Activated CD8-positive, alpha-beta memory T cell treated with anti-CD3 and anti-CD28 coated beads, Interleukin-2, amount 50 U/mL, for 4 hours (primary cell): ENCODE measurements at places on chromosomes 7 and 10.

- DNase-seq, result no peak
Measured at GRCh38 chr10:103225939-103226338, 19.7 kb upstream of the RPEL1 start.

DNA sequence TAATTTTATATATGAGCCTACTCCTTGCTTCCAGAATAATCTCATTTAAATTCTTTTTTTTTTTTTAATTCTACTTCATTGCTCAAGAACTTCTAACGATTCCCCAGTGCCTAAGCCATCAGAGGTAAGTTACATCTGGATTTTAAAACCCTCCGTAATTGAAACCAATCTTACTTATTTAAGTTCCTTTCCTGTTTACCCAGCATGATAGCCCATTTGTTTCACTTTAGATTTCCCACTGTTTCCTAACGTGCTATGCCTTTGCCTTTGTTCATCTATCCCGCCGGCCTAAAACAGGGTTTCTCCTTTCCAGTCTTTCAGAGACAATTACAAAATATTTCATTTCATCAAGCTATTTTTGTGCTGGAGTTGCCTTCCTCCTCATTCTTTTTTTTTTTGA is 75.8 kb upstream of the ETV1 start:
- no peak for DNase-seq

- DNase-seq, result no peak
Measured at GRCh38 chr10:83760142-83760541, 379.2 kb upstream of the GHITM start.

DNA sequence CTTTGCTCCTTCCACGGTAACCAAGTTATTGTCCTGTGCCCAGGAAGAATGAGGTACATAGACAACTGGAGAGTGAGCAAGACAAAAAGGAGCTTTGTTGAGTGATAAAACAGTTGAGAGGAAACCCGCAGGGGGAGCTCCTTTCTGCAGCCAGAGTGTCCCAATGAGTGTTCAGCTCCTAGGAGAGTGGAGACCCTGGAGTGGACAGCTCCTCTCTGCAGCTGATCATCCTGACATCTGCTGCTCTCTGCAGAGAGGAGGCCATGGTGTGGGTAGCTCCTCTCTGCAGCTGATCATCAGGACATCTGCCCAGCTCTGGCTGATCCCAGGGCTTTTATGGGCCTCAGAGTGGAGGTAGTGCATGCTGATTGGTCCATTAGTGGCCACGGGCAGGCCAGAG is 53.4 kb upstream of the PCDH15 start:
- DNase-seq, result no peak

DNA sequence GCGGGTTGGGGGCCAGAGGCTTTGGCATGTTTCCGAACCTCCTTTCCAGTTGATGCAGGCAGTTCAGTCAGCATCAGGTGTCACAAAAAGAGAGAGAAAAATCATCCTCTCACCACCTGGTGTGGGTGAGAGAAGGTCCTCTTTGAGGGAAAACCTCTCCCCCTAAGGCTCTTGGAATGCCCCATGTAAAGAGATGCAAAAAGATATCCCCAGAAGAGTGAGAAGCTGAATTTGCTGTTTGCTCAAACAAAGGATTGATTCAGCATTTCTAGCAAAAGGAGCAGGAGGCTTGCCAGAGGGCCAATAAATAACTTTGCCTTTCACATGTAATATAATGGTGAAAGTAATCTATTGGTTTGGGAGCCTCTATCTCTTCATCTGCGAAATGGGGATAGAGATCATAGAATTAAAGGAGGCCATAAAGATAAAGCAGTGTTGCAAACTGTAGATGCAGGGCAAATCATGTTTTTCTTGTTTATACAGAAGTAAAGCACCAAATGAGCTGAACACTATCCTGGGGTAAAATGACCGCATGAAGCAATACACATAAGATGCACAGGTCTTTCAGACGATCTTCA is 425.9 kb downstream of the LRMDA start:
- no peak for DNase-seq

- peak; percentile 20 for DNase-seq
Measured at GRCh38 chr7:114931656-114932011, 9.7 kb downstream of the MDFIC start.

- DNase-seq, result no peak
Measured at GRCh38 chr7:47458486-47458885, 123.4 kb downstream of the TNS3 start.

- DNase-seq, result no peak
Measured at GRCh38 chr10:130930821-130931220, 380.7 kb downstream of the TCERG1L start.

- DNase-seq, result no peak
Measured at GRCh38 chr10:29199339-29199738, 89.5 kb upstream of the LYZL1 start.

GRCh38 chr7:41114131-41114530 is 588.8 kb downstream of the INHBA start:
- no peak for DNase-seq

GRCh38 chr10:101660256-101660655 is 34.7 kb downstream of the FBXW4 start:
- DNase-seq, result no peak

DNA sequence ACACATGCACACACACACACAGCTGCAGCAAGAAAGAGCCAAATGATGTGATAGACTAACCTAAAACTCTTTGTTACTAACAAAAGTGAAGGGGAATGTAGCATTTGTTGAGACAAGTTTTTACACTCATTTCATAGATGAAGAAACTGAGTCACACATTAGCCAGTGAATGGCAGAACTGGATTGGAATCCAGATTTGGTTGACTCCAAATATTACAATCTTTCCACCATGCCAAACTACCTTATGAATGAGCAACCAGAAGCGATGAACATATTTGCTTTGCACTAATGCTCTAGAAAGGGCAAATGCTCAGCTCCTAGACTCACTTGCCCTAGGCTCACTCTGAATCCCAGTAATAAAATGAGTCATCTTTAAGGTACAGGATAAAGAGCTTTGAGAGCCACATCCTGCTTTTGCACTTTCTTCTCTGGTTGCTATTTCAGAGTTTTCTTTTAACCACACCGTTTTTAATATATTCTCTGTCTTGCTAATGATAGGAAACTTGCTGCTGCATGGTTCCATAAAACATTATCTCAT is 111.9 kb downstream of the GPAM start:
- DNase-seq, result no peak

GRCh38 chr7:24720283-24720682 is 37.0 kb downstream of the GSDME start:
- DNase-seq, result no peak

GRCh38 chr10:80670774-80671173 is 133.1 kb downstream of the SH2D4B start:
- no peak for DNase-seq

- DNase-seq, result no peak
Measured at GRCh38 chr7:48042216-48042615, 6.9 kb downstream of the C7orf57 start.

DNA sequence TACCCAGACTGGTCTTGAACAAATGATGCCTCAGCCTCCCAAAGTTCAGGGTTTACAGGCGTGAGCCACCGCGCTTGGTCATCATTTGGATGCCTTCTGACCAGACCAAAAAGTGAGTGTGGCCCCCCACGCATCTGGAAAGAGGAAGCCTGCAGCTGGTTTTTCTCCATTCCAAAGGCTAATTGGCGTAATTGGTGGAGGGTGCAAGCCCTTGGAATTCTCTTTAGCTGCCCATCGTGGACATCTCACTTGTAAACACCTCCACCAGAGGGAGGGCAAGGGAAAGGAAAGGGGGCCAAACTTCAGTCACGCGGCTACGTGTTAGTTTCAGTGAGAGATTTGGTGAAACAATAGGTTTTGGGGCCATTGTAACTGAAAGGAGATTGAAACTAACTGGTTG is 4.1 kb upstream of the ARHGAP21 start:
- DNase-seq, result no peak

DNA sequence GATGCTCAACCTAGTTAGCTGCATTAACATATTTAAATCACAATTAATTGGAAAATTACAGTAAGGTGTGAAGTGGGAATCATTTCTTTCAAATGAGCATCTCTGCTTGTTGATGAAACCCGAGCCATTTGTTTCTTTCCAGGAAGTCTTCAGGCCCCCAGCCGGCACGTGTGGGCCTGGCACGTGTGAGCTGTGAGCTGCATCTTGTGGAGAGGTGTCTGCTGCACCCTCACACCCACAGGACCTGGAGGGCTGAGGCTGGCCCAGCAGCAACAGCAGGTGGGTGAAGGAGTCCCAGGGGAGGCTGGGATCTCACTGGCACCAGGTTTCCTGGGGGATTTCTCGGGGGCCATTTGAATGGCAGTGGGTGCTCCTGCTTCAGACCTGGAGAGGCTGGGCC is 372.5 kb upstream of the MKI67 start:
- no peak for DNase-seq

- DNase-seq, result no peak
Measured at GRCh38 chr7:127674361-127674760, 22.4 kb downstream of the SND1 start.

- peak; percentile 68 for DNase-seq
Measured at GRCh38 chr10:72320676-72321247, 34.0 kb downstream of the DNAJB12 start.

- no peak for DNase-seq
Measured at GRCh38 chr10:58518775-58519174, 6.1 kb downstream of the BICC1 start.

DNA sequence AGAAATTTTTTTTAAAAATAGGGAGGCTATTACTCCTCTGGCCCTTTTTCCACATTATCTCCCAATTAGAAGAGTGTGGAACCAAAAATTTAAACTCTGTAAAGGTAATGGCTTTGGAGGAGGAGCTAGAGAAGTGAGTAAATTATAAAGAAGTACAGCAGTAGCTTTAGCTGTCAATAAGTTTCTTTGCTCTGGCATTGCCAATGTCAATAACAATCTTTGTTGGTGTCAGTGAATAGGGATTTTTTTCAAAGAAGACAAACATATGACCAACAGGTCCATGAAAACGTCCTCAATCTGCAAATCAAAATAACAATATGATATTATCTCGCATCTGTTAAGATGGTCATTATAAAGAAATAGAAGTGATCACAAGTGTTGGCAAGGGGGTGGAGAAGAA is 227.1 kb upstream of the MBL2 start:
- no peak for DNase-seq

- no peak for DNase-seq
Measured at GRCh38 chr10:78925275-78925674, 143.5 kb upstream of the ZMIZ1 start.

GRCh38 chr7:137847568-137848050 is 835 bp upstream of the DGKI start:
- no peak for DNase-seq

DNA sequence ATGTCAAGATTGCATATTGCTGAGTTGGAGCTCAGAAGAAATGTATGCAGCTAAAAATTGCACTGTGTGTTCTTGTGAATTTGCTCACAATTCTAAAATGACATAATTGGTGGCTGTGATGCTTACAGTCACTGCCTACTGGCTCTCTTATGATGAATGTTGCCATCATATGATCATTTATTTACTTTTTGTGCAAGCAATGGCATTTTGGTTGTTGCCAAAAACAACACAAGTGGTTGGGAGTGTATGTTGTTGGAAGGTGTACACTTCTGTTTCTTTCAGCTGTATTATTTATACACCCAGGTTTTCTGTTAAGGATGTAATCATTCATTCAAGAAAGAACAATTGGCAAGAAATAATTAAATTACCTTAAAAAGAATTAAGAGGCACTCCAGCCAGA is 28.9 kb downstream of the PON1 start:
- no peak for DNase-seq

- DNase-seq, result no peak
Measured at GRCh38 chr7:38903057-38903456, 5.9 kb downstream of the VPS41 start.

DNA sequence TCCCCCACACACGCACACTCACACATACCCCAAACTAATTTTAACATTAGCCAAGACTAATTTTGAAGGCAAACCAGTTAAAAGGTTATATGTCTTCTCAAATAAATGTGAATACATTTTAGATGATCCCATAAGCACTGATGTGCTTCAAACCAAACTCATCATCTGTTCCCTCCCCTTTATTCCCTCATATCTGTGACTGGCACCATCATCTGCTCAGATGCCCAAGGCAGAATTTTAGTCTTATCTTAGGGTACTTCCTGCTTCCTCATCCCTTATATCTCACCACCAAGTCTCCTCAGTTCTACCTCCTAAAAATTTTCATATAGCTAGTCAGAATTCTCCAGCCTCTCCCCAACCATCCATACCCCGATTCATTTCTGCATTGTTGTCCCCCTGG is 80.4 kb downstream of the UPF2 start:
- no peak for DNase-seq

- no peak for DNase-seq
Measured at GRCh38 chr10:130737621-130738020, 573.9 kb downstream of the TCERG1L start.

- no peak for DNase-seq
Measured at GRCh38 chr10:36759141-36759805, 366.1 kb upstream of the ANKRD30A start.

DNA sequence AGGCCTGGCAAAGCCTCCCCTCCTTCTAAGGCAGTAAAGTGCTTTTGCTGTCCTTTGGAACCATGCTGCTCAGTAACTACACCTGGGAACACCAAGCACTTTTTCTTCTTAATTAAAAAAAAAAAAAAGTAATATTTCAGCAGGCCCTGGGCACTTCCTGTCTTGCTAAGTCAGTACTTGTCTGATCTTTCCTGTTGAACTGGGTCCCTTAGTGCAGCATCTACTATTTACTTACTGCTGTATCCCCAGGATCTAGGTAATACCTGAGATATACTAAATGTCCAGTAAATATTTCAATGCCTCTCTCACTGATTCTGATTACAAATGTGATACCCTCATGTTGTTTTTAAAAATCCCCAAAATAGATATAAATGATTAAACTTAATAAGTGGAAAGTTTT is 77.4 kb downstream of the PPP1R3C start:
- no peak for DNase-seq

- no peak for DNase-seq
Measured at GRCh38 chr10:60135020-60135419, 228.7 kb upstream of the CCDC6 start.

DNA sequence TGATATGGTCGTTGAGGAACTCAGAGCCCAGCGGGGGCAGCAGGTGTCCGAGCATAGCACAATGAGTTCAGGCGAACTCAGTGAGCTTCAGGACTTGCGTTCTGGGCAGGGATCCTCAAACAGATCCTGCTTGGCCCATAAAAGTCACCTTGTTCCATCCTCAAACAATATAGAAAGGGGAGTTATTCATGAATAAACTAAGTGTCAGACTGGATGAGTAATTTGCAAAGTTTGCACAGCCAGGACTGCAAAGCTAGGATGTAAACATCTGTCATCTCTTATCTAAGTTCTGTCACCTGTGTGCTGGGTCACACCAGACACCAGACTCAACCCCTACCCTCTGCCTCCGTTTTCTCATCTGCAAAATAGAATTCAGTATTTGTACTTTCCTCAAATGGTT is 58.0 kb upstream of the PFKP start:
- DNase-seq, result no peak

DNA sequence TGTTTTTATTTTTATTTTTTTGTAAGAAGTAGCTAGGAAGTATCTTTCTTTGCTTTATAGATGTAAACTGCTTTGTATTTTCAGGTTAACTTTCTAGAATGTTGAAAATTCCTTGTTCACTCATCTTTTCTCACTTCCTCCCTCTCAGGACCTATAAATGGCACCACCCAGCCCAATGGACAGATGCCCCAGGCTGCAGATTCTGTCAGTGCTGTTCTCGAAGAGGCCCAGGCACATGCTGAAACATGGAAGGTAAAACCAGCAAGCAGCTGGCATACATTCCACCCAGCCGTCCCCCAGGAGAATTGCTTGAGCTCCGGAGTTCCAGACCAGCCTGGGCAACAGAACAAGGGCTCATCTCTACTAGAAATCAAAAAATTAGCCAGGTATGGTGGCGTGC is 47.1 kb upstream of the PDSS1 start:
- DNase-seq, result no peak

- DNase-seq, result peak; percentile 81
Measured at GRCh38 chr10:96765406-96766240, 45.3 kb upstream of the PIK3AP1 start.

GRCh38 chr7:156324201-156324600 is 316.4 kb upstream of the RNF32 start:
- DNase-seq, result no peak
